ENCODE measurements at places on chromosomes 11 and 22.

- DNase-seq = no peak
Measured at GRCh38 chr11:2590965-2591754, 108.6 kb downstream of the KCNQ1OT1 start.

- no peak for DNase-seq
Measured at GRCh38 chr22:43821606-43822425, 9.7 kb upstream of the EFCAB6 start.

- DNase-seq = no peak
Measured at GRCh38 chr11:69702769-69703452, 911 bp downstream of the FGF19 start.

DNA sequence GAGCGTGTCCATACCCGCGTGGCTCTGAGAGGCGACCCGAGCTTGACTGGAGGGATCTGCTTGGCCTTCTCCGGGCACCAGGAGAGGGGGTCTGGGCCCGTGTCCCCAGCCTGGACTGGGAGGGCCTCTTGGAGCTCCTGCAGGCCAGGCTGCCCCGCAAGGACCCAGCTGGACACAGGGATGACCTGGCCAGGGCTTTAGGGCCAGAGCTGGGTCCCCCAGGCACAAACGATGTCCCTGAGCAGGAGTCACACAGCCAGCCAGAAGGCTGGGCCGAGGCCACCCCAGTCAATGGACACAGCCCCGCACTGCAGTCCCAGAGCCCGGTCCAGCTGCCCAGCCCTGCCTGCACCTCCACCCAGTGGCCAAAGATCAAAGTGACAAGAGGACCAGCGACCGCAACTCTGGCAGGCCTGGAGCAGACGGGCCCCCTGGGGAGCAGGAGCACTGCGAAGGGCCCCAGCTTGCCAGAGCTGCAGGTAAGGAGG, 38.2 kb downstream of the TRIOBP start:
- no peak for DNase-seq

- DNase-seq = no peak
Measured at GRCh38 chr11:78039919-78040671, 17.0 kb upstream of the KCTD14 start.

- DNase-seq = no peak
Measured at GRCh38 chr11:11731311-11732083, 109.7 kb upstream of the GALNT18 start.

- no peak for DNase-seq
Measured at GRCh38 chr11:34899633-34900016, 16.6 kb downstream of the APIP start.

DNA sequence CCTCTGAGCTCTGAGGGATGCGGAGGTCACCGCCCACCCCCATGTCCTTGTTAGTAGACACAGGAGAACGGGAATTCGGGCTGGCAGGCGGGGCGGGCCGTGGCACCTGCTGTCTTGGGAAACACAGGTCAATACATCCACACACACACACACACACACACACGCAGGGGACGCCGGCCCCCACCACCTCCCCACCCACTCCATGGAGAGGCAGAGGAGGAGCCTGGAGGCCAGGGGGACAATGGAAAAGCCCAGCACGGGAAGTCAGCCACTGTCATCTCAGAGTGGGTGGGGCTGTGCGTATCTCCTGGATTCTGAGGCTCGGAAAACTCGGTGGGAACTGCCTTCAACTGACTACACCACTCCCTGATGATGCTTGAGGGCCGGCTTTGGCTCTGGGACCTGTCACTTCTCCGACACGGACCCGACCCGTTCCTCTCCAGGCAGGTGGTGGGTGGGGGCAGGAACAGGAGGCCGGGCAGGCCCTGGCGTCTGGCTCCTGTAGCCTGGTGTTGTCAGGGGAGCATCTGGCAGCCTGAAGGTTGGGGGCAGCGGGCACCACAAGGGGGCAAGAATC, 18.5 kb upstream of the TMEM184B start:
- no peak for DNase-seq

DNA sequence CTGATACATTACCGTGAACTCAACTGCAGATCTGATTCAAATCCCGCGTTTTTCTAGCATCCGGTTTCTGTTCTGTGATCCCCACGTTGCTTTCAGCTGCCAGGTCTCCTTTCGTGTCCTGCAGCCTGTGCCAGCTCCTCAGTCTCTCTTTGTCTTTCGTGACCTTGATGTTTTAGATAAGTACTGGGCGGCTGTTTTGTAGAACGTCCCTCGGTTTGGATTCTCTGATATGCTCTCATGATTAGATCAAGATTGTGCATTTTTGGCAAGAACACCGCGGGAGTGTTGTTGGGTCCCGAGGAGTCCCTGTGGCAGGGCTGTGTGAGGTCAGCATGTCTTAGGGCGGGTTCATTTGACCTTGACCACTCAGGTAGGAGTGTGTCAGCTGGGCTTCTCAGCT, 38.6 kb downstream of the KCNQ1 start:
- no peak for DNase-seq

DNA sequence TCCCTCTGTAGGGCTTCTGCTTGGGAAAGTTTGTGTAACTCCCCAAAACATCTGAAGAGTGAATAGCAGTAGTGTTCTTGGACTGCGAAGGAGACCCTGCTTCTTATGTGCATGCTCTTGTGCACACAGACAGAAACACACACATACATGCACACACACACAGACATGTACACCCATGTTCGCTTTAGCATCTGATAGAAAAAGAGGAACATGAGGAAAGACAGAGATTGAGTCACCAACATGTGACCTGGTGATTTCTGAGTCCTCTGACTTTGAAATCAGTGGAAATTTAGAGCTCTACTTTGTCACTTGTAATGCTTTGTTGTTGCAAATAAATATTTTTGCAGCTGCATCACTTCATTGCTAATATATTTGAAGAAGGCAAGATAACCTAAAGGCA, 23.8 kb downstream of the CD44 start:
- no peak for DNase-seq

GRCh38 chr22:19943082-19944026, 1.7 kb upstream of the TXNRD2 start:
- no peak for DNase-seq

DNA sequence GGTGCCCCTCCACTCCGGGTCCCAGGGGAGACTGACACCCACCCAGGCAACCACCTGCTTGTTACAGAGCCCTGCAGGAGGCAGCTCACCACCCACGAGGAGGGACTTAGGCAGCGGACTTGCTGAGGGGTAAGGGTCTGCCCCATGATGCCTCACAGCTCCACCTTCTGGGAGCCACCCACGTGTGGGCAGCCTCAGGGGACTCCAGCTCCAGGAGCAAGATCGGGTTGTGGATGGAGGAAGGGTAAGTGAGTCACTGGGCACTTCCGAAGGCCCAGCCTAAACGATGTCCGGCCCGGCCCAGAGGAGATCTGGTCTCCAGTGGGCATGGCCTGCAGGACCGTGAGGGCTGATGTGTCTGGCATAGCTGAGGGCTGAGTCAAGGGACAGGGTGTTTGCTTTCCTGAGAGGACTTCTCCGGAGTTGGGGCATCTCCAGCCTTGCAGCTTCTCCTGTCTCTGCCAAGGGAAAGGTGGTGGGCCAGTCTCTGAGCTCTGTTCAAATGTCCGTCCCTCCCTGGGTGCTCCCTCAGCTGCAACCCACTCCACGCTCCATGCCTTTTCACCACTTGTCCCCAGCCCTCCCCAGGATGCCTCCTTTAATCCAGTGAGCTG, 32.3 kb upstream of the P2RY2 start:
- no peak for DNase-seq

All from activated naive CD4-positive, alpha-beta T cell treated with anti-CD3 and anti-CD28 coated beads, Interleukin-2, amount 10 ng/mL, durations not matched to agents 7 days and 5 days (primary cell).